T-helper 17 cell (primary cell): ENCODE measurements at places on chromosomes 7 and 10. TPM values are rescaled to one million over a fixed set of nuclear protein-coding genes. Genes with fewer than 3 reads are reported as not detected.

Gene NPFFR1
- not detected for total RNA-seq

DNA sequence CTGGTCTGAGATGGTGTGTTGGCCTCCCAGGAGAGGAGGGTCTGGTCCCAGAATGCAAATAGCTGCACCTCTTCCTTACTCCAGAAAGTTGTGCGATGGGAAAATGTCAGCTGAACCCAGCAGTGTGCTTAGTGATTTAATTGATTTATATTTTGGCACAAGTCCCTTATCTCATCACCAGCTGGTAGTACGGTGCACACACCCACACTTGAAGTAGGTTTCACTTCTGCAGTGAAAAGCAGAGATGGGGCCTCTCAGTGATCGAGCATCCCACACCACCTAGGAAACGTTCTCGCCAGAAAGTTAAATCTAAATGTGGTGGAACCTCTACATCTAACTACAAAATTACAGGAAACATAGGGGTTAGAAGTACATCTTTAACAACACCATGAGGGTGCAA lies 80.4 kb downstream of the UBE3C start:
- no peak overlapping the region for H3K4me3 ChIP-seq
- DNase-seq, result no peak
- no peaks in the 10 kb centered on the region for H3K27me3 ChIP-seq

Gene CASTOR2
- total RNA-seq, result 5.5 TPM

Gene MRC1
- 0.39 TPM for total RNA-seq

GRCh38 chr7:150949971-150950491 lies 28.1 kb downstream of the KCNH2 start:
- H3K4me1 ChIP-seq, result peaks cover 3% of the 10 kb centered on the region
- no peaks in the 10 kb centered on the region for H3K36me3 ChIP-seq
- no peak overlapping the region for H3K4me3 ChIP-seq
